Epithelial cell of prostate (primary cell): ENCODE measurements at places on chromosomes 5 and 9.

- no peak for DNase-seq
These were observed 251.4 kb downstream of the GLIS3 start for GRCh38 chr9:4048441-4048840.

GRCh38 chr5:143229426-143229895, 174.0 kb downstream of the NR3C1 start:
- no peak for DNase-seq

DNA sequence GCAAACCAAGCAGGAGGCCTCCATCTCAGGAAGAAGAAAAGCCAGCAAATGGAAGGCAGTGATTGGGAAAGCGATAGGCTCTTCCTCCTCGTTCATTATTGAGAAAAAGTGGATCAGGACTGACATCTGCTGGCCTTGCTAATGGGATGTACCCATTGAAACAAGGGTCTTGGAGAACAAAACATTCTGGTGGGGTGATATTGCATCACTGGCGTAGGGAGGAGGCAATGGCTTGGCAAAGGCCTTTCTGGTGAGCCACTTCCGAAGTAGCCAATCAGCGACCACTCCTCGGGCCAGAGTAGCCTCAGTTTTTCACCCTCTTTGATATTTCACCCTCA, 86.7 kb upstream of the NFIB start:
- DNase-seq = no peak

GRCh38 chr5:36943584-36943983, 67.0 kb downstream of the NIPBL start:
- no peak for DNase-seq

DNA sequence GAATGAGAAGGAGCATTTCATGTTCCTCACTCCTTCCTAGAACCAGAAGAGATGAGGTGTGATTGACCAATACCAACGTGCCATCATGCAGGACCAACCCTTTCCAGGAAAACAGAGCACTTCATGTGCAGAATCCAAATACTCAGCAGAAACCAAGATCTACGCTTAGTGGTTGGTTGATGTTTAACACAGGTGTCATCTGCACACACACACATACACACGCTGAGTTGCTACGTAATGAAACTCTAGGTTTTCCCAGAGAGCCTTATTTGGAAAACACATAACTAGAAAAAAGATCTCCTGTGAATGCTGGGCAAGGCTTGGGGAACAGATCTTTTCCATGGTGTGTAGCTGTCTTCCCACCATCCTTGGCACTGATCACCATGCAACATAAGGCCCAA, 21.1 kb upstream of the ZNF622 start:
- DNase-seq = no peak

DNA sequence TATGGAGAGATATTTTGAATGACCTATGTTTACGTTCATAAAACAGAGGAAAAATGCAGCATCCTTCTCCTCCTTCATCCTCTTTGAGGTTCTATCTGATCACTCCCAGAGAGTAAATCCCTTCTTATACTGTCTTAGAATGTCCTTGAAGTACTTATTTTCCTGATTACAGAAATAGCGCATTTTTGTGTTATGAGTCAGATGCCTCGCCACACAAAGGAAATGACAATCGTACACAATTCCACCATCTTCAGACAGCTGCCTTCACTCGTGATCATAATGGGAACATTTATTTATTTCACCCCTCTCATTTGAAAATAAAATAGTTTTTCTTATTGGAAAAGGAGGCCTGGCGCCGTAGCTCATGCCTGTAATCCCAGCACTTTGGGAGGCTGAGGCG, 2.4 kb upstream of the GLT6D1 start:
- no peak for DNase-seq

DNA sequence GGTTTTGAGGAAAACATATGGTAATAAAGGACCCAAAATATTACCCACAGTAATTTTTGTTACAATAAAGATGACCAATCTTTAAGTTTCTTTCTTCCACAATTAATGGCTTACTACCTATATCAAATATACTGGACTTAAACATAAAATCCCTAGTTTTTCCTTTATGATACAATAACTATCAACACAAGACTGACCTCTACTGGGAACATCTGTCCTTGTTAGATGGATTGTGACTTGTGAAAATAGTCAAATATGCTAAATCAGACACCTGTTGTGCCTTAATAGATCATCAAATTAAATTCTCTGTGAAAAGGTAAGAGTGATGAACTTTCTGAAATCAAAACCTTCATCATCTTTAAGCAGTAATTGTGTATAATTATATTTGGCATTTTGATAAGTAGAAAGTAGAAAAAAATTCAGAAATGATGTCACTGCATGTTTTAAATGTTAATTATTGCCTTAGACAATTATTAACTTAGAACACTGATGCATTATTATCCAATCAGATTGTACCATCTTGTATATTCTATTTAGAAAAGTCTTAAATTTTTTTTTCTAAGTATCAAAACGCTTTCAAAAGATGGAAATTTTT, 113.6 kb downstream of the DEPDC1B start:
- DNase-seq = no peak

- no peak for DNase-seq
These were observed at the start of gene IL11RA for GRCh38 chr9:34651876-34652601. IL11RA (plus strand) TSS chr9:34652185; CDS start chr9:34655218, 3,033 bp downstream.

GRCh38 chr5:75601567-75601966, 9.7 kb upstream of the ANKDD1B start:
- DNase-seq = no peak

DNA sequence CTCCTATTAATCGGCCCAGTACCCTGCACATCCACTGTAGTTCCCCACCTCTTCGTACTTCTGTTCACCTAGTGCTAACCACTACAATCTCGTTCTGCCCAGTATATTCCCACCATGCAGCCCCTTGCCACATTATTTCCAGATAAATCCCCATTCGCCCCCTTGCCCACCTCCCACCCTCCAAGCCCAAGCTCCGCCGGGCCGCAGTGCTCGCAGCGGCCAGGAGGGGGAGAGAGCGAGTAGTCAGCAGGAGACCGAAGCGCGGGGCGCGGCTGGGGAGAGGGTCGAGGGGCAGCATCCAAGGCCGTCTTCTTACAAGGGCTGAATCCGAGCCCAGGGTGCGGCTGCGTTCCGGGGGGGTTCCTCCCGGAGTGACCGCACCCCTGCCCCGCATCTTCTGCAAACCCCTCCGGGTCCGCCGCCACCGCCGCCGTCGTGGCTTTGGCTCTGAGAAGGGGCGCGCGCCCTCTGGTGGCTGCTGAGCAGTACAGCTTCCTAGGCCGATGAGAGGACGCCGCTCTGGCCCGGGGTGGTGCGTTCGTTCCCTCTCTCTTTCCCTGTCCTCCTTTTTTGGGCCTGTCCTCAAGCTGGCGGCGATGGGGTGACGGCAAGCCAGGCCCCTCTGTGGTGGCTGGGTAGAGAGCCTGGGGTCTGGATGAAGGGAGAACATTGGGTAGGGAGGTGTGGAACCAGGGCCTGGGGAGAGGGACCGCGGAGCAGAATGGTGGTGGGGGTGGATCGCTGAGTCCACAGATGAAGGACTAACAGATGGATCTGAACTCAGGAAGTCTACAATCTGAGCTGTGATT, 30.0 kb upstream of the PSD2 start:
- DNase-seq = no peak

GRCh38 chr5:83922699-83923098, 202.0 kb upstream of the HAPLN1 start:
- no peak for DNase-seq

GRCh38 chr5:8523501-8523900, 654.6 kb downstream of the MTRR start:
- no peak for DNase-seq

DNA sequence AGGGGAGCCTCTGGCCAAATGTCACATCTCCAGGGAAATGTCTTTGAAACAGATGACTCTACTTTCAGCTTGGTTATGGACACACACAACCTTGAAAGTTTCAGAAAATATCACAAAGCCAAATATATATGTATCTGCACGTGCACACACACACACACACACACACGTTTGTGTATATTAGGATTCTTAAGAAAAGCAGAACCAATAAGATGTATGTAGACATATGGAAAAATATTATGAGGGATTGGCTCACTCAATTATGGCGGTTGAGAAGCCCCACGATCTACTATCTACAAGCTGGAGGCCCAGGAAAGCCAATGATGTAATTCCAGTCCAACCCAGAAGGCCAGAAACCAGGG, 194.9 kb downstream of the PALM2AKAP2 start:
- no peak for DNase-seq

DNA sequence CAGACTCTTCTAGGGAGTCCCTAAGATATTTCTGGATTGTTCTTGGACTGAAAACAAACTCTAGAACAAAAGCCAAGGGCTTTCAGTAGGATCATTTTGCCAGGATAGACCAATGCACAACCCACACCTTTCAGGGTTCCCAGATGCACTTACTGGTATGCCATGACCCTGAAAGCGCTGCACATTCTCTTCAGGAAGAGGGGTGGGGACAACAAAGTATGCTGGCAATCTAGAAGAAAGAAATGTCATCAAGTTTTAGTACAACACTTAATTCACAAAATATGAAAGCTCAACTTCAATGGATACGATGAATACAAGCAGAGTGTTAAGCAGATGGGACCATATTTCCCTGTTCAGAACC, 57.2 kb downstream of the MTMR12 start:
- DNase-seq = no peak

DNA sequence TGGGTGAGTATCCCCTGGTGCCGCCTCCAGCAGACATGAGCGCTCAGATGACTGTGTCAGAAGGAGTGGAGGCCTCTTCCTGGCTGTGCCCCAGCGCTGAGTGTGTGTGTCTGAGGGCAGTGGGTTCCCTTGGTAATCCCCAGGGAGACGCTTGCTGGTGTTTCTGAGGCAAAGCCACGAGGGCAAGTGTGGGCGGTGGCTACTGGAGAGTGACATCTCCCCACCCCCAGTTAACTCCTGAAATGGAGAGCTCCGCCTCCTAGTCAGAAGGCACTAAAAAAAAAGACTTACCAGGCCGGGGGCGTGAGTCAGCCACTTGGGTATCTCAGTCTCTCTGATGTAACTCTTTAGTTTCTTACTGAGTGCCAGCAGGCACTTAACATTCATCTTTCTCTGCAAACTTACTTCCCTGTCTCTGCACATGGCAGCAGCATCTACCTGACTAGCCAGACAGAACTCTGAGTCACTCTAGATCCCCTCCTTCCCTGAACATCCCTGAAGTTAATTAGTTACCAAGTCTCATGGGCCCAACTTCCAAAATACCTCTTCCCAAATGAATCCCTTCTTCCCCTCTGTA, 19.3 kb downstream of the ORM2 start:
- DNase-seq = peak; percentile 95

DNA sequence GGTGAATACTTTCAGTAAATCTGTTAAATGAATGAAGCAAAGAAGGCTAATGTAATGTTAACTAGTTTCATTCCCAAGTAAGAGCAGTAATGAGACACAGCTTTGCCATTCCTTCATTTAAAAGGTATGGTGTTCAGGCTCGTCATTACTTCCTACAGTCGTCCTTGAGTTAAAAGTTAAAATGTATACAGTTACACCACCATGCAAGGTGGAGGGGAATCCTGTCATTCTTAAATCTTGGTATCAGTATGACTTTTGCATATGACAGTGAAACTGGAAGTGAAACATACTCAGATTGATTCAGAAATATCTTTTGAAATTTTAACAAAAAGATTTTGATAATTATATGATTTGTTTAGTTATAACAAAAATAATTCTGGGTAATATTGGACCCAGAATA, 25.9 kb downstream of the MTRR start:
- no peak for DNase-seq

DNA sequence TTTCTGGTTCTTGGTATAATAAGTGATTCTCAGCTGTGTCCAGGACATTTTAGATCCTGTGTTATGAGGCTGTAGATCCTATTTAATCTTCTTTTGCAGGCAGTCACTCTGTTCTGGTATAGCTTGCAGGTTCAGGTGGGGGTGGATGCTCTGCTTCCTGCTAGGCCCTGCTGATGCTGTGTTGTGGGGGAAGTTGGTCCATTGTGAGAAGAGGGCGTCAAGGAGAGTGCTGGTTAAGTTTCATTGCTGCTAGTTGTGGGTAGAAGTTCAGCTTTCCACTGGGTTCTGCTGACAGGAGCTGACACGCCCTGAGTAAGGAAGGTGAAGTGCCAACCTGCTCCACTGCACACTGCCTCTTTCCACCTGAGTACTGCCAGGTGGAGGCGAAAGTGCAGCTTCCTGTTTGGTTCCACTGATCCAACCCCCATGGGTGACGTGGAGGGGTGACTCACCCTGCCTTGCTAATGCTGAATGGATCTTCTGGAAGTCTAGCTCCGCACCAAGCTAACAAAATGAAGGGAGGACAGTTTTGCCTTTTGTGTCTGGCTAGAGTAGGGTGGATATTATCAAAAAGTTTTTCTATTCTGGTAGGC, 16.3 kb downstream of the NMRK1 start:
- DNase-seq = peak; percentile 76

DNA sequence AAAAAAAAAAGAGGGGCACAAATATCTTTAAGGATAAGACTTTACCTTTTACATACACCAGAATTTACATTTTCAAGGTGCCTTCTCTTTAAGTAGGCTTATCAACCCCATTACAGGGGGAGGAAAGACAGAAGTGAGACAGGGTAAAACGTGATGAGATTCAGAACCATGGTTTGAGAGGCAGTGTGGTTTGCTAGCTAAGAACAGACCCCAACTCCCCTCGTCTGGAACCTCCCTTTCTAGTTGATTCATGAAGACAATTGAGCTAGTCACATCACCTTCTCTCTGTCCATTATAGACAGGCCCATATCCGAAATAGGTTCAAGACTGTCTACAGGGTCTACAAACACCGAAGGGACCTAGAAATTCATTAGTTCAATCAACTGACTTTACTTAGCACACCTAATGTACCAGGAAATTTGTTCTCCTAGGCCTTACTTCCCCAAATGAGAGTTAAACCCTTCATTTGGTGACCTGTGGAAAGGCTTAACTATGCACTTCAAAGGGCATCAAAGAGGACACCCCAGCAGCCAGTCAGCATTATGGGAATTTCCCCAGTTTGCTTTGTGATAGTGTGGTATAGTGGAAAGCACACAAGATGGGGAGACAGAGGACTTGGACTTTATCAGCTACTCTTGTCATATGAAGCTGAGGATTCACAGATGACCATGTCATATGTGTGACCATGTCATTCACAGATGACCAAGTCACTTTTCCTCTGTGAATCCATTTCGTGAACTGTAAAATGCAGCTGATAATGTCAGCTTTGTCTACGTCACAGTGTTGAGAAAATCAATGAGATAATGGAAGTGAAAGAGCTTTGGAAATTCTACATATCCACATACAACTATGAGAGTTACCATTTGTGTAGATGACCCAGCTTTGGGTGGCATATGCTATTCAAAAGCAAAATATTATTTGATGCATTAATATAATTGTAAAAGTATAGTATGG, 40.2 kb upstream of the CYFIP2 start:
- DNase-seq = no peak

GRCh38 chr5:108727236-108727650, 20.5 kb upstream of the FER start:
- DNase-seq = no peak

DNA sequence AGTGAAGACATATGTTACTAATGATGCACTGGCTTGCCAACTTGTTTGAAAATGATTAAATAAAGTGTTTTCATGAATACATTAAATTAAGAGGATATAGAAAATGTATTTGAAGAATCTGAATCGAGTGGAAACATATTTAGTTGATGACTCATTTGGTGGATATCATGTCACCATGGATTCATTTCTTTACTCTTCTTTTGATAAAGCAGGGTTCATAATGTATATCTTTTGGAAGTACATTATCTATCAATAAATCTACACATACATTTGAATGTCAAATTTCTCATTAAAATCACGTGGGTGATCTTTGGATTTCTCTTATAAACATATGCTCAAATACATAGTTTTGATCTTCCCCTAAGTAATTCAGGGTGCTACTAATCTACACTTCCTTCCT, 1148.1 kb upstream of the ACO1 start:
- DNase-seq = no peak
